ENCODE measurements at places on chromosomes 16 and 17.

GRCh38 chr17:7839876-7840261 is 5.9 kb downstream of the KDM6B start:
- DNase-seq: no peak

GRCh38 chr17:78020717-78021108 is 62.2 kb downstream of the TNRC6C start:
- DNase-seq: no peak

- DNase-seq: no peak
Observed at GRCh38 chr17:2452216-2452750, 51.4 kb upstream of the MNT start.

- no peak for DNase-seq
Observed at GRCh38 chr16:88527186-88527936, 42.8 kb upstream of the ZC3H18 start.

GRCh38 chr17:3385869-3386816 is at the start of gene OR3A2:
Gene OR3A2 (minus strand): TSS chr17:3386308.
- DNase-seq: no peak

DNA sequence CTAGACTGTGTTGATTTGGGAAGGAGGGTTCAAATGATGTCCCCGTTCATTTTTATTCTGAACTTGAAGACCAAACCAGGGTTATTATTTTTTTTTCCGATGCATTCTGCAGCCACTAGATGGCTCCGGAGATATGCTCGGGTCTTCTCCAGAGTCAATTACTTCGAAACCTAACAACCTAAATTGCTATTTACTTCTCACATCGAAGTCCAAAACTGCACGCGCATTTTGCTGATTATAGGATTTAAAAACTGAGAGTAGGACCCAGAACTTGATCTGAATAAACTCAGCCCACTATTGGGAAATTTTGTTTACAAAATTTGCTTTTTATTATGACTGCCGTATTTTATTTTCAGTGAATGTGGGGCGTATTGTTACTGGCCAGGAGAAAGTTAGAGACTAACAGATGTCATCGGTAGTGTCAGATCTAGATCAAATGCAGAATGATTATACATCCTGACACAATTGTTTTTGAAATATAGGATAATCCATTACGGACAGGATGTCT is 263.8 kb downstream of the HS3ST3A1 start:
- DNase-seq: no peak

DNA sequence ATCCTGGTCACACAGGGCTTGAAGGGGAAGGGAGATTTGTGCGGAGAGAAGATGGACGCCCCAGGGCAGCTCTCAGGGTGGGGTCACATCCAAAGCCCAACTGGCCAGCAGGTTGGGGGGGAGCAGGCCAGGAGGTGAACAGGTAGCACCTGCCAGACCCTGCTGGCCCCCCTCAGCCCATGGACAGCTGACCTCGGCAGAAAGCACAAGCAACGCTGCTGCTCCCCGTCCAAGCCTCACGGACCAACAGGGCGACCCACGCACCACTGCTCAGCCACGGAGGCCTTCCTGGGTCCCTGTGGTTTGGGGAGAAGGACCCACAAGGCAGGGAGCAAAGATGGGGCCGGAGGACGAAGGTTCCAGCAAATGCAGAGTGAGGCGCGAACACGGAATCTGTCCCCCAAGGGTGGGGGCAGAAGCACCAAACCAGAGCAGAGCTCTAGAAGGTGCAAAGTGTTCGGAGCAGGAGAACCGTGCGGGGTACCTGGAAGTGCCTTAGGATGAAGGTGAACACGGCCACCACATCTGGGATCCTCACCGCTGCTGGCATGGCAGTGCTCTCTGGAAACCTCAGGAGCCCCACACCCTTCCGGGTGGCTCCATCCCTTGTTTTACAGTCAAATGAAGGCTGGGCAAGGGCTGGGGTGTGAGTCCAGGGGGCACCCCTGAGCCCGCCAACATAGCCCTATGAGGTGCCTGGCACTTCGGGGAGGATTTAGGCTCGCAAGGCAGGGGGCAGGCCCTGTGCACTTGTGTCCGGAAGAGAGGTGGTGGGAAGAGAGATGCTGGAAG is 17.9 kb downstream of the CEP295NL start:
- no peak for DNase-seq

DNA sequence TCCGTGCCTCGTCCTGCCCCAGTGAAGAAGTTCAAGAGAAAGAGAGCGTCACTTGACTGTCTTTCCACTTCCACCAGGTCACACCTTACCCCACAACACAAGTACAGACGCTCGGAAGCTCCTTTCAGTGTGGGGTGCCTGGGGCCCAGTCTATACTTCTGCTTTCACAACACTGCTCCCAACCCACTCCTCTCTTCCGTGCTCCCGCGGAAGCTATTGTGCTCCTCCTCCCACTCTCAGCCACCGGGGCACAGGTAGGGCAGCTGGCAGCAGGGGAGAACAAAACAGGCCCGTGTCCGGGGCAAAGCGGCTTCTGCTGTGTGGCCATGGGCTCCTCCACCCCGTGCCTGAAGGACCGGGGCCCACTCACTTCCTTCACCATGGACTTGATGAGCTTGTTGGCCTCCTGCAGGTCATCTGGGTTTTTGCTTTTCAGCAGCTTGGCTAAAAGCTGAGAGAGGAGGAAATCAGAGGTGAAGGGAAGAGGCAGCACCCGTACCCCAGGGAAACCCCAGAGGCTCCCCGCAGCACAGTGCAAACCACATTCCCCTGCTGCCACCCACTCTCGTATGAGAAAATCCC is 18.9 kb downstream of the GGA3 start:
- no peak for DNase-seq

DNA sequence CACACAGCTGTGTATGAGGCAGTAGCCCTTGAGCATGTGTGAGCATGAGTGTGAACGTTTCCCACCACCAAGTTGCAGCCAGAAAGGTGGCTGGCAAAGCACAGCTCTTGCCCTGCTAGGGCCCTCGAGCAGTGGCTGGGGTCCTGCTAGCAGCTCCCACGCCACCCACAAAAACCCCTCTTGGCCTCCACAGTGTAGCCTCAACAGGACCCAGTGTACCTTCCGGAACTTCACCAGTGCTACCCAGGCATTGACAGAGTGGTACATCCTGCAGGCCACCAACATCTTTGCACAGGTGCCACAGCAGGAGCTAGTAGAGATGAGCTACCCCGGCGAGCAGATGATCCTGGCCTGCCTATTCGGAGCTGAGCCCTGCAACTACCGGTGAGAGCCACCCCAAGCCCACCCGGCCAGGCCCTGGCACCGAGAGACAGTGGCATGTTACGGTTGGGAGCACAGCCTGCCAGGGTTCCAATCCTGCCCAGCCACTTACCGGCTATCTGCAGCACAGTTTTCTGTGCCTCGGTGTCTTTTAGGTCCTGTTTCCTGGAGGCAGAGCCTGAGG is 53.1 kb downstream of the SCNN1B start:
- no peak for DNase-seq

- no peak for DNase-seq
Observed at GRCh38 chr16:79628501-79628975, 28.0 kb upstream of the MAF start.

GRCh38 chr17:5630434-5630833 is 46.1 kb upstream of the NLRP1 start:
- DNase-seq: no peak

GRCh38 chr17:4808378-4808767 is 1.4 kb downstream of the PLD2 start:
- no peak for DNase-seq

- DNase-seq: no peak
Observed at GRCh38 chr17:56884483-56885311, 29.2 kb downstream of the TRIM25 start.

DNA sequence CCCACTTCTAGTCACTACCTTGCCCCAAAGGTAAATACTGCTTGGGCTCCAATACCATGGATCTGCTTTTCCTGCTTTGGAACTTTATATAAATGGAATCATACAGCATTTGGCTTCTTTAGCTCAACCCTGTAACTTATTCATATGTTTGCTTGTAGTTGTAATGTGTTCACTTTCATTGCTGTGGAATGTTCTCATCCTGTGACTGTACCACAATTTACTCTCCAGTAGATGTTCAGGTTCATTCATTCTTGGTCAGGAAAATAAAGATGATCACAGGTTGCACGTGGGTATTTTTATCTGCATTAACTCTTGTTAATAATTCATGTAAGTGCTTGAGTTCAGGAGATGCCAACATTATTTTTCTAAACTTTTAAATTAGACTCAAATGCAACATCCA is 6.7 kb upstream of the BEAN1 start:
- DNase-seq: no peak

Measured in NCI-H187 treated with DMSO at 0.1 percent for 48 hours (cell line).